ENCODE measurements at places on chromosomes 2 and 18.

DNA sequence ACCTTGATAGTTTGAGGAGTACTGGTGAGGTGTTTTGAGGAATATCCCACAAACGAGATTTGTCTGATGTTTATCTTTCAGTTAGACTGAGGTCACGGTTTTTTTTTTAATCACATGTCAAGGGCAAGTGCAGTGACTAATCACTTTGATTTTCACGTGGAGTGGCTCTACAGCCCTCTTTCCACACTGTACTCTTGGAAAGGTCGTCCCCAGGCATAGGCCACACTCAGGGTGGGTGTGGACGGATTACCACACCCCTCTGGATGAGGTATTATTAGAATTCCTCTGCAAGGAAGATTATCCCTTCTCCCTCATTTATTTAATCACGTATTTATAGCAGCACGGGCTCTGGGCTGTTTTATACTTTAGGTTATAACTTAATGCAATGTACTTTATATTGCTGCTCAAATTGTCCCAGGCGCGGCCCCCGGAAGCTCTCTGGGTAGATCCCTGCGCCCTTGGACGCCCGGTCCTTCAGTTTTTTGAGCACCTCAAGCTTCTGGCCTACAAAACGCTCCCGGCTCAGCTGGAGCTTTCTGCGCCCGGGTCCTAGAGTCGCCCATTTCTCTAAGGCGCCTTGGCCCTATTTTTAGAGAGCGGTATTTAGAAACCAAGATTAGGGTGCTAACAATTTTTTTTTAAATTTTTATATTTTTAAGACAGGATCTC, 515 bp upstream of the PLEKHB2 start:
- DNase-seq = peak; percentile 71

DNA sequence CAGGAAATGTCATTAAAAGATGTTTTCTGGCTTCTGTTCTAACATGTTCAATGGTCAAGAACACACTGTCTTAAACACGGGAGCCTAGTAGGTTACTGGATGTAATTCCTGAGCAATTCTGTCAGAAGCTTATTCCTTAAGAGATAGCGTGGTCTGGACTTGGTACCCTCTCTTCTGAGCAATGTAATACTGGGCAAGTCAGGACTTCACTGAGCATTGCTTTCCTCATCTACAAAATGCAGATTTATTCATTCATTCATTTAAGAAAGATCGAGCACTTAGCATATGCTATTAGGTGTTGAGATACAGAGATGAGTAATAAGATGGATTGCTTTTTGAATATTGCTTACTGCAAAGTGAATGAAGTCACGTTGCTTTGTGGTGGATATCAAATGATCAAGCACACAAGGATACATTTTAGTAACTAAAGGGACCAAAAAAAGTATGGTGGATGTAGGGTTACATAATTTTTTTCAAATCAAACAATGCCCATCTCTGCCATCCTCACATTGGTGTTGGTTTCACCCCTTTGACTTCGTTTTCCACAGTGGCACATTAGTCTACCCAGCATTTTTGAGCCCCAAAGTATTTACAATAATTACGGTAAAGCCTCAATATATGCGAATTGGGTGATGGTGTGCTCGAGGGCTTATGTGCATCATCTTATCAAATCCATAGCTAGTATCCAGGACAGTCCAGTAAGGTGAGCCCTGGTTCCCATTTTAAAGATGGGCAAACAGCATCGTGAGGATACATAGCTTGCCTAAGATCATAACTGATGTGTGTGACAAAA, 65.3 kb downstream of the ZC3H6 start:
- DNase-seq = no peak

DNA sequence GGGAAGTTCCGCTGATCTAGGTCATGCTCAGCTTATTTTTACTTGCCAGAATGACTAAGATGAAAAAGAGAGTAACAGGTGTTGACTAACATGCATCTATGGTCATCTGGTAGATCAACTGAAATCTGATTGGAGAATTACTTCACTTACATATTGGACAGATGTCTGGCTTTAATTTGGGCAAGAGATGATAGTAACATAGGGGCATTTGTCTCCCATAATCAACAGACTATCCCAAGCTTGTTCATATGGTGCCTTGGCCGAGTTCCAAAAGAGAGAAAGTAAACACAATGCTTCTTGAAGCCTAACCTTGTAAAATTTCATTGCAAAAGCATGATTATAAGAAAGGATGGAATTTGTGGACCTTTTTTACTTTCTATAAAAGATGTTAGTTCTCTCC, 503.7 kb downstream of the ADCYAP1 start:
- no peak for DNase-seq

DNA sequence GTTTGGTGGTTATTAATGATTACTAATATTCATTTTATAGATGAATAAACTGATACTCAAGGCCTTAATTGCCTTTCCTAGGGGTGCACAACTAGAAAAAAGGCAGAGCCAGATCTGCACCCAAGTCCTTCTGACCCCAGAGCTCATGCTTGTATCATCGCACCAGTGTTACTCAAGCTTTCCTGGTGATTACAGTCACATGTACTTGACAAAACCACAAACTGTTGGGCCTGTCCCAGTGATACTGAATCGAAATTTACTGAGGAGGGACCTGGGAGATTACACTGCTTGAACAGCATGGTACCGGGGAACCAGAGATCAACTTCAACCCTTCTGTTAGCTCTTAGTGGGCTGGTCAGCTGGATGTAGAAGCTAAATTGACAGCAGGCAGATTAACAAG, 33.7 kb downstream of the FASTKD2 start:
- DNase-seq = peak; percentile 87

DNA sequence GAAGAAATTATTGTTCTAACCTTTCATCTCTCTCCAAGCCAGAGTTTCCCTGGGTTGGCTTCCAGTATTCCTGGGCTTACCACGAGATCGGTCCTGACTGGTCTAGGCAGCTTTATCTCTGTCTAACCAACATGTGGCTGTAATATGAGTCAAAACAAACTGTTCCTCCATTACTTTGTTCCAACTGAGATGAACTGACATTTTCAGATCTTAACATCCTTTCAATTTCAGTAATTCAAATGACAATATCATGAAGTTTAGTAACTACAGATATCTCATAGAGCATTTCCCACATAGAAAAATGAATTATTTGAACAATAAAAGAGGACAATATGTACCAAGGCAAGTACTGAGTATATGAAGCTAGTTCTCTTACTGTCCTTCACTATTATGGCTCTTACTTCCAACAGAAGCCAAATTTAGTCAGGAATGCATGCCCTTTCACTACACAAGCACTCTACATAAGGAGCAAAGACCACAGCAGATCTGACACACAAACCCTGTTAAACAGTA, 15.5 kb downstream of the SLC25A12 start:
- DNase-seq = peak; percentile 25

DNA sequence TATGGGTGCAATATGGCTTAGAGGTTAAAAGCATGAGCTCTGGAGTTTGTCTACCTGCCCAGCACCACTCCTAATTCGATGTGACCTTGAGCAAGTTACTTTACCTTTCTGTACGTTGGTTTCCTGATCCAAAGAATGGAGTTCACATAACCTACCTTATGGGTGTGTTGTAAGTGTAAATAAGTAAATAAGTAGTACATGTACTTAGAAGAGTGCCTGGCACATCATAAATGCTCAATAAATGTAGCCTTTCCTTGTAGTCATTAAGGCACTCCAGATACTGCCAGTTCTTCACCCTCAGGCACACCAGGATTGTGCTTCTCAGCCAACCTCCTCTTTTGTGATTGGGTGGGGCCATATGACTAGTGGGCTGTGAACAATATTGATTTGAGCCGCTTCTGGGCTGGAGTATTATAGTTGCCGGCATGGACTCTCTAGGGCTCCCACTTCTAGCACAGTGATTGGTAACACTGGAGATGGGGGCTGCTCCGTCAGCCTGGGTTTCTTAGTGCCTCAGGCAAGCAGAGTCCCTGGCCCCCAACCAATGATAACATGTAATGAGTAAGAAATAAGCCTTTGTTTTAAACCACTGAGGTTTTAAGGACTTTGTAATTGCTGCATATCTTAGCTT, 101.7 kb upstream of the NOSTRIN start:
- DNase-seq = no peak

DNA sequence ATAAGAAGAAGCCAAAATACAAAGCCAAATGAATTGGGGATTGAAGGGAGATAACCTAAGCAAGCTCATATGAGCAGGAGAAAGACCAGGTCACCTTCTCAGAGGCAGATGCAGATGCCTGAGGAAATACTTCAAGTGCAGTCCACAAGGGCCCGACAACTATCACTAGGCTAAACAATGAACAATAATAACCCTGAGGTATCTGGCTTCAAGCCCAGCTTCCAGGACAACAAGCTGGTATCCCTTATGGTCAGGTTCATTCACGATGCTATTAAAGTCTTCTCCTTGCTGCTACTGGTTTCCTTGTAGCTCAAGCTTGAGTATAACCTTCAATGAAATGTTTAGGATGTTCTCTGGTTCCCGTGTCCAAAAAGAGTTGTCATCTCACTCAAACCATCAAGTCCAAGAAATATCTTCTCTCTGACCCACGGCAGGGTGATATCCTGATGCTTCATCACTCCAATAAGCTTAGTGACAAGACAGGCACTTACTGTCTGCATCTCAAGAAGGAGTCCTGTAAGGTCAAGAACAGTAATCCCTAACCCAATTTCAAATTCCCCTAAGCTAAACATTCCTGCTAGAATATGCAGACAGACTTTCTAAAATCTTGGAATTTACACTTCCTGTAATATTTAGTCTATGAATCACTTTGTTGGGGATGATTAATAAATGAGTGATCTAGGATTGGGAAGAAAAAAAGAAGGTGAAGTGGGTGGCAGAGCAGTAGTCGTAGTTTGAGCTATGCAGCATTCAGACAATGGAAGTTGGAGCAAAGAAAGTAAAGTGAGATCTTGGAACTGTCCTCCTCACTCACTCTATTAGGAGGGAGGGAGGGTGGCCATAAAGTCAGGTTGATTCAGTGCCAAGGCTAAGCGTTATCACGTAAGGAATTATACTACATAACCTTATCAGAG, 33.1 kb downstream of the CHN1 start:
- no peak for DNase-seq

DNA sequence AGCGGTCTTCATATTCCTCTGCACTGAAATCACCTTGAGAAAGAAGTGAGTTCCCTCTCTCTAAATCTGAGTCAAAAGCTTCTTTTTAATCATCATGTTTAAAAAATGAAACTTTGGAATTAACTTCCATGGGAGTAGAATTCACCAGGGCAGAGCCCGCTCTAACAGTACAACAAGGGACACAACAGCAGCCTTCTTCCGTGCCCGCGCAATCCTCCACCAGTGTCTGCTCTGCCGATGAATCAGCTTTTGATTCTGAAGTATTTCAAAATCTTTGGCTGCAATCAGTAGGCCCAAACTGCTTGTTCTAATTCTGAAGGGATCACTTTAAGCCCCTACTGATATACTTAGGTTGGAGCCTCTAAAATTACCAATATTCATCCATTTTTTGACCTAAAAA, 76.9 kb downstream of the USP40 start:
- DNase-seq = no peak

GRCh38 chr2:129984426-129984825, 5.0 kb downstream of the RAB6C start:
- no peak for DNase-seq

GRCh38 chr2:203707530-203707929, 1.1 kb downstream of the CD28 start:
- DNase-seq = no peak

- DNase-seq = no peak
These were observed 37.2 kb downstream of the ODC1 start for GRCh38 chr2:10410823-10411437.

- DNase-seq = peak; percentile 59
These were observed 90.4 kb upstream of the NOSTRIN start for GRCh38 chr2:168712053-168712452.

- peak; percentile 63 for DNase-seq
These were observed 34.8 kb upstream of the RFX8 start for GRCh38 chr2:101509499-101510284.

DNA sequence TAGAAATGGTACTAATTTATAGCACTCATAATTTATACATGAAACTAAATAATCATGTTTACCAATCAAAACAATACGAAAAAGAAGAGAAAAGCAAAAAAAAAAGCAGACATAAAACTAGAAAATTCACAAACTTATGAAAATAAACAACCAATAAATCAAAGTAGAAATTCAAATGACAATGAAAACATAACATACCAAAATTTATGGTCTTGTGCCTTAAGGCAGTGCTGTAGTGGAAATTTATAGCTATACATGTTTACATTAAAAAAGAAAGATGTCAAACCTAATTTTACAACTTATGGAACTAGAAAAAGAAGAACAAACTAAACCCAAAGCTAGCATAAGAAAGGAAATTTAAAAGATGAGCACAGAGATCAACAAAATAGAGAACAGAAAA, 16.1 kb upstream of the SPR start:
- DNase-seq = no peak

- DNase-seq = no peak
These were observed 190.8 kb upstream of the RGPD4 start for GRCh38 chr2:107635883-107636282.

DNA sequence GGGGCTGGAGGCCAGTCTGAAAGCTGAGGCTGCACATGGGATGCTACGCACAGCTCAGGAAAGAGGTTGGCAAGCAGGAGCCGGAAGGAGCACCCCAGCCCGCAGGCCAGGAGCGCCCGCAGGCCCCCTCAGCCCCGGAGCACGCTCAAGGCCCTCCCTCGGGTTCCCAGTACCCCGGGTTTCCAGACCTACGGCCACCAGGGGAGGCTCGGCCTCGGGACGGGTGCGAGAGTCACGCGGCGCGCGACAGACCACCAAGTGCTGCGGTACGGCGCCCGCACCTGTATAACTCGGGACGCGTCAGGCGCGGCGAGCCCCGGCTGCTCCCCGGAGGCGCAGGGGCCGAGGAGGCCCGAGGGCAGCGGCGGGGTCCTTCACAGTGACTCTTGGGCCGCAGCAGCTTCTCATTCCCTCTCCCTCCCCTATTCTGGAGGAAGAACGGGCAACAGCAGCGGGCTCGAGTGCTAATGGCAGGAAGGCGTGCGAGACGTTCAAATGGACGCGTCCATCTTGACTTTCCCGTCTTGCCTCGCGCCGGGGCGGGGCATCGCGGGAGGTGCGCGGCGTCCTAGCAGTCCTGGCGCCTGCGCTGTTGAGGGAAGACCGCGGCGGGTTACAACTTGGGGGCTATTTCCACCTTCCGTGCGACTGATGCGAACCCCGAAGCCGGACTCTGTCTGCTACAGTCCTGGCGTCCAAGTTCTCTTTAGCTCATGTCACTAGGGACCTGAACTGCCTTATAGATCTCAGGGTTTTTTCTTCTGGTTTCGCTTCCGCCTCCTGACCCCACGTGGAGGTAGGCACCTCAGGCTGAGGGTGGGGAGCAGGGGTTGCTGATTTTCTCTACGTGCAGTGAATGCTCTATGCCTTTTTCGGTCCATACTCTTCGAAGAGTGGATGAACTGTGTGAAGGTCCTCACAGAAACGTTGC, at the start of gene ANAPC1:
ANAPC1 (minus strand) TSS at position 533 of the 931 bp plus-strand sequence. CDS start 3,368 bp downstream, outside the sequence.
- peak; percentile 97 for DNase-seq

- DNase-seq = no peak
These were observed 16.1 kb upstream of the GNAL start for GRCh38 chr18:11672846-11673454.

- DNase-seq = peak; percentile 12
These were observed 1.8 kb upstream of the KLHL41 start for GRCh38 chr2:169507698-169508097.

GRCh38 chr2:77191665-77192064, 330.5 kb downstream of the LRRTM4 start:
- DNase-seq = no peak

GRCh38 chr2:107681936-107682335, 144.8 kb upstream of the RGPD4 start:
- DNase-seq = no peak

GRCh38 chr2:53633441-53633840, 134.2 kb upstream of the CHAC2 start:
- DNase-seq = no peak

- DNase-seq = peak; percentile 61
These were observed 423.8 kb upstream of the MEX3C start for GRCh38 chr18:51621113-51621863.
